ENCODE measurements at places on chromosomes 7 and 10.
A peak's percentile ranks its signal among the peaks of the same experiment; 100 is the strongest.

- peak; percentile 82 for DNase-seq
Observed at GRCh38 chr10:113704637-113705343, 25.1 kb downstream of the CASP7 start.

GRCh38 chr10:71312811-71313789 lies 6.0 kb upstream of the SLC29A3 start:
- DNase-seq, result peak; percentile 87

DNA sequence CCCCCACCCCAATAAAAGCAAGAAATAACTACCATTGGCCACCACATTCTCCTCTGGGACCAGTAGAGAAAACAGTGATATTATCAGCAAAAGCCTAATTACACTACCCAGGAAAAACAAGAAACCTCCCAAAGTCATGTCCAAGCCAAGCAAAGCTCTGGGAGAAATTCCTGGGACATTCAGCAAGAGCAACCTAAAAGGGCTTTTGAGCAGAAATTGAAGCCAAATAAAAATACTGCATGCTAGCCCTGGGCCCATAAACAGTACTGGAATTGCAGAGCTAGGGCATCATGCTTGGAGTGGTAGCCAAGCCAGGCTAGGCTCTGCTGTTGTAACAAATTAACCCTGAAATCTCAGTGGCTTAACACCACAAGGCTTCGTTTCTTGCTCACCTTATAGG lies 347.9 kb downstream of the LRMDA start:
- DNase-seq, result no peak

- peak; percentile 77 for DNase-seq
Observed at GRCh38 chr7:143434660-143435059, 8.6 kb upstream of the TAS2R60 start.

DNA sequence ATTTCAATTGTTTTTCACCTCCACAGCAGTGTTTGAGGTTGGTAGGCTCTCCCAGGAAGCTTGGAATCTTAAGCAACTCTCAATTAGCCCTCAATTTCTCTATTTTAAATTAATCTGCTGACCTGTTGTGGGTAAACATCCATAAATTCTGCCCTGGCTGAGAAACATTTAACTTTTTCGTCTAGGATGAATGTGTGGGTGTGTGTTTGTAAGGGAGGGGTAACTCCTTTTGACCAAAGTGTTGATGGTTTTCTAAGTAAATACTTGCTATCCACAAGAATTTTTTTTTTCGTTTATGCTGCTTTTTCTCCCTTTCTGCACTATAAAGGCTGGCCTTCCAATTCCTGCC lies 973 bp downstream of the PPP3CB start:
- DNase-seq, result no peak

GRCh38 chr10:22816298-22816653 lies 101.9 kb upstream of the PIP4K2A start:
- no peak for DNase-seq

- DNase-seq, result no peak
Observed at GRCh38 chr7:1704811-1705738, 35.0 kb downstream of the ELFN1 start.

GRCh38 chr7:97680622-97681021 lies 51.3 kb upstream of the TAC1 start:
- DNase-seq, result no peak

DNA sequence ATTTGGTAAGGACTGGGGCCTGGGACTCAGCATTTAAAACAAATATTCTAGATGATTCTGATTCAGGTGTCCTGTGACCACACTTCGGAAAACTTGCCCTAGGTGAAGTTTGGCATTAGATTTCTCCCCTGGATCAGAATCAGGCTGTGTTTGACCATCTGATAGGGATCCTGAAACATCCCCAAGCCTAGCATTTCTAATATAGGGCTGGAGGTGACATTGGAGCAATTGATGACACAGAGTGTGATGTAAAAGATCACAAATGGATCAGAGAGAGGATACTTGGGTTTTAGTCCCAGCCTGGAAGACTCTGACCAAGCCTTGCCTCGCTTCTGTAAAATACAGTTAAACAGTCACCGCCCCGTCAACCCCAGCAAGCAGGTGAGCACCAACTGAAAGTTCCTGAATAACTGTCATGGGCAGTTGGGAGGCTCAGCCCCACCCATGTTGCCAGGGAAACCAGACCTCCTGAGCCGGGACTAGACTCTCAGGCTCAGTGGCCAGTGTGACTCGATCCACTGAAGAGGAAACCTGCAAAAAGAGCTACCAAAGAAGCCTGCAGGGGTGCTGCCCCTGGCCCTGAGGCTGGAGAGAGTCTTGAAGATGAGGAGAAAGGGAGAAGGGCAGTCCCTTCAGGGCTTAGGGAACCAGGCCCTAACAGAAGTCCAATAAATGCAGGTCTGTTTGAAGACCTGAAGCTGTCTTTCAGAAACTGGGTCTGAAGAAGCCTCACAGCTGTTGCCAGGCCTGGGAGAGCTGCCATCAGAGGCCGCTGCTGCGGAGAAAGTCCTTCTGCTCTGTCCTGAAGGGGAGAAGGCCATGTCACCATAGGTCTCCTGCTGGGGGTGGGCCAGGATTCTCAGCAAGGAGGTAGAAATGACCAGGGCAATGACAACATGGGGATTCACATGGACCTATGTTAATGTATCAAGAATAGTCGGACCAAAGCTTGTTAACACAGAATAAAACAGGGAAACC lies 126.1 kb upstream of the KCNMA1 start:
- DNase-seq, result peak; percentile 16

- DNase-seq, result peak; percentile 39
Observed at GRCh38 chr10:34049887-34050286, 715.4 kb upstream of the NRP1 start.

- peak; percentile 13 for DNase-seq
Observed at GRCh38 chr7:27193335-27194001, 6.4 kb downstream of the HOXA13 start.

GRCh38 chr10:108801775-108802517 lies 1121.4 kb downstream of the XPNPEP1 start:
- DNase-seq, result no peak

DNA sequence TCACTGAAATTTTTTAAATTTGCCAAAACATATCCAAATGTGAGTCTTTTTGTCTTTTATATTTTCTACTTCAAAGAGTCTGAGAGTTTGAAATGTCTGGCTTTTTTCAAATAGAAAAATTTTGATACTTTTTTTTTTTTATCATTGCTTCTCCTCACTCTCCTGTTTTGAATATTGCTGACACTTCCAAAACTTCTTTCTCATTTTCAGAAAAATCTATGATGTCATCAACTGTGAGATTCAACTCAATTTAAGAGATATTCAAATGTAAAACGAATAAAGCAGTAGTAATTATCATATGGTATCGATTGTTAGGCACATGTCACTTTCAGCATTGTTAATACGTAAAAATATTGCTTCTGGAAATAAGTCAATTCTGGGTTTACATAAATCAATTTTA lies 505.8 kb upstream of the STEAP1 start:
- no peak for DNase-seq

DNA sequence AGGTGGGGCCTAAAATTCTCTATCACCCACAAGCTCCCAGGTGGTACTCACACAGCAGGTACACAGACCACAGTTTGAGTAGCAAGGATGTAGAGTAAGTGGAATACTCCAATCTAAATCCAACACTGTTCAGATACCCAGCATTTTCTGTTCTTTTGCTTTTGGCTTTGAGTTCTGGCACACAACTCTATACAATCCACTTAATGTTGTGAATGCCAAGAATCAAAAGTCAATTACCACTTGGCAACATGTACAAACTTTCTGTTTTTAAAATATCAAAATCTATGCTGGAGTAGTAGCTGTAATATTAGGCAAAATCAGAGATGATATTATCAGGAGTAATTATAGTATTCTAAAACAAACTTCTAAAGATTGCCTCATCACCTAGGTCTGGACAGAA lies 133.4 kb upstream of the LRRTM3 start:
- DNase-seq, result peak; percentile 7

GRCh38 chr7:6461946-6462550 lies 14.3 kb upstream of the DAGLB start:
- no peak for DNase-seq

- DNase-seq, result no peak
Observed at GRCh38 chr7:149544028-149544427, 46.4 kb upstream of the ZNF746 start.

DNA sequence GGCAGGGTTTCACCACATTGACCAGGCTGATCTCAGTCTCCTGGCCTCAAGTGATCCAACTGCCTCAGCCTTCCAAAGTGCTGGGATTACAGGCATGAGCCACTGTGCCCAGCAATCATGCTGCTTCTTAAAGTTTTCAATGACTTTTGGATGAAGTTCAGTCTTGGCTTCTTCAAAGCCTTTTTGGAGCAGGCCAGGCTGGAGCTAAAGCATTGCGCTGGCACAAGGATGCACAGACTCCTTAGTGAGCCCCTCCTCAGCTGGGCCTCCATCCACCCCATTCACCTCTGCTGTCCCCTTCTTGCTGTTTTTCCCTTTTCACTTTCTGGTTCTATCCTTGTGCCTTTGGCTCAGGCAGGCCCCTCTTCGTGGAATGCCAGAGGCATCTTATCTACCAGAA lies 638.6 kb downstream of the TYW1 start:
- DNase-seq, result no peak

DNA sequence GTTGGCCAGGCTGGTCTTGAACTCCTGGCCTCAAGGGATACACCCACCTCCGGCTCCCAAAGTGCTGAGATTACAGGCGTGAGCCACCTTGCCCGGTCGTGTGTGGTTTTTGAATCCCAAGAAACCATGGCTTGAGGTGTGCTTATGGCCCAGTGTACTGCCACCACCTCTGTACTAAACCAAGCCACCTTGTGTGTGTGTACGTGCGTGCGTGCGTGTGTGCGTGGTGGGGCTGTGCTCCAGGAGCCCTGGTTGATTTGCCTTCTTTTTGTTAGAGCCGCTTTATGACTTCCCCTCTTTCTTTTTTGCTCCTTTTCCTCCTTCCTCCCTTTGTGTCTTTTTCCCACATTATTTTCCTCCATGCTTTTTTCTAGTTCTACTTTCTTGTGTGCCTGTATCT lies 121.4 kb downstream of the CAMK1D start:
- DNase-seq, result no peak

DNA sequence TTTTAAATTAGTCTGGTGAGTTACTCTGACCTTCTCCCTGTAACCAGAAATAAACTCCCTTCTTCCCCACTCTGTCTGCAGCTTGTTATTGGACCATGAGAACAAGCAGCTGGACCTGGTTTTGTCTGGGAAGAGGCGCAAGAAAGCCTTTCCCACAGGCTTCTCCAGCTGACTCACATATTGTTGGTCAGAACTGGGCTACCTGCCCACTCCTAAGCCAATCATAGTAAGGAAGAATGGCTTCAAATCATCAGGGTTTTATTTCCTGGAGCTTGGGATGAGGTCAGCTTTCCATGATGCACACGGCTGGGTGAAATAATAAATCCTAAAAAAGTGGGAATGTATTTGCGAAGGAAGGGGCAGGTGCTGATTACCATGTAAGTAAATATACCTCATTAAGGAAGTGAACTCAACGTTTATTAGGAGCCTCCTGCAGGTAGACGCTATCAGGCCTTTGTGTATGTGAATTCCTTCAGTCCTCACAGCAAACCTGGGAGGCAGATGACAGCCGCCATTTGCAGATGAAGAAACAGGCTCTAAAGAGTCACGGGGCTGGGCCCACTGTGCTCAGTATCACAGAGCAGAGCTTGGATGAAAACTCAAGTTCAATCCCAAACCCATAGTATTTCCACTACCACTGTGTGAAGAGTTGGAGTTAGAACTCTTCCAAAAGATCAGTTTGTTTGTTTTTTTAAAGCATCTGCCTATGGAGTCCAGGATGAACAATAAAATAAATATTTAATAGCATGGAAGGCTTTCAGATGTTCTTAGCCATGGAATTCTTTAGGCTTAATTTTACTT lies 32.8 kb downstream of the IL15RA start:
- DNase-seq, result peak; percentile 98

- DNase-seq, result no peak
Observed at GRCh38 chr10:69374242-69374641, 42.5 kb downstream of the TACR2 start.

- no peak for DNase-seq
Observed at GRCh38 chr7:72003236-72003635, 408.9 kb downstream of the CALN1 start.

DNA sequence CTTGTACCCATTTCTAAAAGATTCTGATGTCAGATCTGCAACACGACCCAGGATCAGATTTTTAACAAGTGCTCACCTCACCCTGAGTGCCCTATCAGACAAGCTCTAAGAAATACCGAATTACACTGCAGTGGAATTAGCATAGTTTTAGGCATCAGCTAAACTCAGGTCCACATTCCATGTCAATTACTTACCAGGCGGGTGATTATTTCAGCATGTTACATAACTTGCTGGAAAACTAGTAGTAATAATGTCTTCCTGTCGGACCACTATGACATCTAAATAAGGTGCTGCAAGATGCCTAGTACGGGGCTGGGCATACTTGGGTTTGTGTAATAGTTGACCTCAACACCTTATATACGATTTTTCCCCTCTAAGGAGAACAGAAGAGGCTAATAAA lies 21.0 kb downstream of the TRIL start:
- no peak for DNase-seq

- DNase-seq, result peak; percentile 45
Observed at GRCh38 chr10:5043716-5044115, 40.1 kb upstream of the AKR1C2 start.

- no peak for DNase-seq
Observed at GRCh38 chr10:117298219-117298618, 57.3 kb downstream of the SLC18A2 start.

DNA sequence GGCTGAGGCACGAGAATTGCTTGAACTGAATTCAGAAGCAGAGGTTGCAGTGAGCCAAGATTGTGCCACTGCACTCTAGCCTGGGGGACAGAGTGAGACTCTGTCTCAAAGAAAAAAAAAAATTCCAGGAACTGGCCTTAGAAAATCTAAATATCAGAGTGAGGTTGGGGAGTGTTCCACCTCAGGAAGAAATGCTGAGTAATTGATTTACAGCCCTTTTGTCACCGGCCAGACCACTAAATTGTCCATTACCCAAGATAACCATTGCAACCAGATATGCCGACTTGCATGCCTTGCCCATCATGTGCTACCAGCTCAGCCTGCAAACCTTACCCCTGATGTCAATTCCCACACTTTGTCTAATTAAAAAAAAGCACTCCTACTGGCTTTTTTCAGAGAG lies 42.4 kb downstream of the CRCP start:
- no peak for DNase-seq

GRCh38 chr10:1015688-1016087 lies 10.0 kb downstream of the IDI2 start:
- no peak for DNase-seq

- no peak for DNase-seq
Observed at GRCh38 chr7:65287023-65287422, 86.6 kb upstream of the ZNF92 start.

DNA sequence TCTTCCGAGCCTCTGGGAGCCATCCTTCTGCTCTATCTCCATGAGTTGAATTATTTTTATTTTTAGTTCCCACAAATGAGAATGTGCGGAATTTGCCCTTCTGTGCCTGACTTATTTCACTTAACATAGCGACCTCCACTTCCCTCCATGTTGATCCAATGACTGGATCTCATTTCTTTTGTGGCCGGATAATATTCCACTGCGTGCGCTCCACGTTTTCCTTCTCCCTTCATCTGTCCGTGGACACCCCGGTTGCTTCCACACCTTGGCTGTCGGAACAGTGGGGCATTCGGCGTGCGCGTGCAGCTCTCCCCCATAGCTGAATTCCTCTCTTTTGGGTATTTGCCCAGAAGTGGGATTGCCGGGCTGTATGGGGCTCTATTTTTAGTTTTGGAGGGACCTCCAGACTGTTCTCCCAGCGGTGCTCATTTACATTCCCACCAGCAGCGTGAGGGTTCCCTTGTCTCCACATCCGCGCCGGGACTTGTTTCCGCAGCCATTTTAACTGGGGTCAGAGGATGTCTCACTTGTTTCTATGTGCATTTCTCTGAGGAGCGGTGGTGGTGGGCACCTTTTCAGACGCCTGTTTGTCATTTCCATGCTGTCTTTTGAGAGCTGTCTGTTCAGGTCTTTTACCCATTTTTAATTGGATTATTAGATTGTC lies 51.0 kb upstream of the SUN1 start:
- DNase-seq, result peak; percentile 42

Measured in tongue (tissue), 3 donors.